ENCODE measurements at places on chromosomes 5 and 9.

DNA sequence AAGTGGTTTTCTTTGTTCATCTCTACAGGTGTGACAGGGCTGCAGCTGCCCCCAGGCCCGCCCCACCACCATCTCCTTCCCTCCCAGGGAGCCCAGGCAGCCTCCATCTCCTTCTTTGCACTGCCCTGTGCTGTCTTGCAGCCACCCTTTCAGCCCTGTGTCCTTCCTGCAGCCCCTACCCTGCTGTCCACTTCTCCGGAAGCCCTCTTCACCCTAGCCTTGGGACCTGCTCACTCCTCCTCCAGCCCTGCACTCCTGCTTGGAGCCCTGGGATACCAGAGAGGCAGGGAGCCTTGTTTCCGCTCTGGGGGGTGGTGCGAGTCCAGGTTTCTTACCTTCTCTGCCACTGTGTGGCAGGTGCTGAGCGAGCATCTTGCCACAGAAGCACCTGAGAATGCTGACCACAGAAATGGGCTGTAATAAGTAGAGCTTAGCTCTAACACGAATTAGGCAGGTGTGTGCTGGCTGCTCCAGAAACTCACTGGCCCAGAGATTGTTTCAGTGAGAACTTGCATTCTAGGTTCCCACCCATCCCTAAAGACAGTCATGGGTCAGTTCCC is 51.3 kb upstream of the GADD45G start:
- no peak for DNase-seq

GRCh38 chr9:130138171-130138653 is 34.0 kb upstream of the NCS1 start:
- no peak for DNase-seq

GRCh38 chr9:84136119-84136868 is 155.7 kb downstream of the RMI1 start:
- no peak for DNase-seq

DNA sequence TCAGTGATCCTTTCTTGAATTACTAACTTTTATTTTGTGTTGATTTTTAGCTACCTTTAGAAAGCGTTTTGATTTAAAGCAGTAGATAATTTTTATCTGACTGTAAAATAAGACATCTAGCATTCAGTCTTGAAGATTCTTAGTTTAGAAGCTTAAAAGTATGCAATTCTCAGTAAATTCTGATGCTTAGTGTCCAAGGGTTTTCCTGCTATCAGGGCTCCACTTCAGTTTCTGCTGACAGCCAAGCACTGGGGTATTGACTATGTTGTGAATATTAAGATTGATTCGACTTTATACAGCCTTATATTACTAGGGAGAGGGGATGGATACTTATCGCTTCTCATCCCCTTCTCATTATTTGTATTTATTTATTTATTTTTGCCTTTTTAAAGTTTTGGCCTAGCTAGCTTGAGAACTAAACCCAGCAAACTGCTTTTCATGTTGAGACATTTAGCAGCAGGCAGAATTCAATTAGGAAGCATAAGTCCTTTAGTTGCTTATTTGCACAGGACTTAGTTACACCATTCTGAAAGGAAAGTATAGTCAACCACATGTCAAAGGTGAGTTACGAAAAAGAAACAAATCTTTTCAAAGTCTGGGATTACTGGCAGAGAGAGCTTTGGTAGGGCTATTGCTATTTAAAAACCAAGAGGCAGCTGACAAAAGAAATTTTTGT is 2.9 kb downstream of the PBX3 start:
- no peak for DNase-seq

GRCh38 chr9:124780060-124780756 is 3.3 kb downstream of the OLFML2A start:
- no peak for DNase-seq

GRCh38 chr9:115212832-115213231 is 94.9 kb upstream of the TNC start:
- no peak for DNase-seq

DNA sequence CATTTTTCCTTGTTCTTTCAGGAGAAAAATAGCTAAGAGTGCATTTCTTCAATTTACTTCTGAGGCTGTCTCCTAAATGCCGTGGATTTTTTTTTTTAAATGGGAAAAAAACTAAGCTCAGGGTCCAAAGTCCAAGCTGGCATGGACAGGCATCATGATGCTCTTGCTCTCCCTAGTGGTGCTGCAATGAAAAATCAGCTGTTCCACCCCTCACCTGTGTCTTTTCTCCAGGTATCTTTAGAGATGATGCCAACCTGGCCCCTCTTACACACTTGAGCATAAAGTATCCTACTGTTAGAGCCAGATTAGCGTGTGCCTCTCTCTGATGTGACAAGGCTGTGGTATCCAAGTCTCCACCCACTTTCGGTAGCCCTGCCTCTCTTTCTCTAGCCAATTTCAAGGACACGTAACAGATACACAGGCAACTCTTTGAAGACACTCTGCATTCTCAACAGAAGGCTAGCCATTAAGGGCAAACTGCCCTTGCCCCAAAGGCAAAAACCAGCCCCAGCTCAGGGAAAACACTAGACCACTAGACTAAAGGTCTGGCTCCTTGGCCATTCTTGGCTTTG is 208.8 kb downstream of the SAXO1 start:
- DNase-seq = no peak

GRCh38 chr5:92002721-92003274 is 619.7 kb upstream of the ARRDC3 start:
- DNase-seq = no peak

DNA sequence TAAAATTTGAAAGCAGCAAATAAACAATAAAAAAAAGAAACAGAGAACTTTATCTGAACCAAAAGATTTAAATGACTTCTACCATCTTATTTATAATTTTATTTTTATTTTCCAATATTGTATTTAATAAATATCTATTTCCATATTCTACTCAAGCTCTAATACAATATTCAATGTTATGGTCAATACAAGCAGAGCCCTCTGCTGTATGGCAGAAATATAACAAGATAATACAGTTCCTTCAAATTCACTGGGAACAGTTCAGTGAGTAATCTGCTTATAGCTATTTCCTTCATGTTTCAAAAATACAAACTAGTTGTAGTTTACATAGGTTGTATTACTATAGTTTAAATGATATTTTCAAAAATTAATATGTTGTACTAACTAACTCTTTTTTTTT is 332.7 kb downstream of the PRDM9 start:
- no peak for DNase-seq

GRCh38 chr5:1312206-1312605 is 17.3 kb upstream of the TERT start:
- DNase-seq = no peak

DNA sequence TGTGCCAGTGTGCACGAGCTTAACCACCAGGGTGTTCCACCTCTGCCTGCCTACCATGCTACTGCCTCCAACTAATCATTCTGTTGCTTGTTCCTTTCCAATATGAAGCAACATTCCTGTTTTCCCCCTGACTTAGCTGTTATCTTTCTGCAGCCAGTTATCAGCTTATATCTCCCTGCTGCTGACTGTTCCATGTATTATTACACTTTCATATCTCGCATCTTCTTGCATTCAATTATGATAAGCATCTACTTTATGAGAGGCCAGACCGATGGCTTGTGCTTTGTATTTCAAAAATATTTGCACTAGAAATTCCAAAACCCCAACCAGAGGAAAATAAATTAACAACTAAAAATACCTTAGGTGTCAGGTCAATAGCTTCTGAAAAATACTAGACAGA is 394.0 kb upstream of the BRINP1 start:
- DNase-seq = no peak

DNA sequence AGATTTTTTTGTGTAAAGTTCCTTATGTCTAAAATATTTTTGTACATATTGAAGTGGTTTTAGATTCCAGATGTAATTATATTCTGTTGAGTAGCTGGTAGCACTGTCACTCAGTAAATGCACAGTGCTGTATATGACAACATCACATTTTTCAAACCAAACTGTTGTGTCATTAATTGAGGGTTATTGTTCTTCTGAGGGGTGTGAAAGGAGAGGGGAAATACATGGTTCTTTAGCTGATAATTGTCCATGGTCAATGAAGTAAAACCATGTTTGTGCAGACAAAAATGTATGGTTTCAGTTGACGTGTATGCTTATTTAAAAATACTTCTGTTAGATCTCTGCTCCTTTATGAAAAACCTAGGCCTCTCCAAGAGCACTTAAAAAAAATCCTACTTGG is 3.3 kb downstream of the ZNF462 start:
- DNase-seq = no peak

GRCh38 chr5:143716881-143717280 is 95.1 kb upstream of the HMHB1 start:
- no peak for DNase-seq

- DNase-seq = no peak
Measured at GRCh38 chr5:124634228-124634739, 112.2 kb downstream of the ZNF608 start.

GRCh38 chr5:172448999-172449398 is 5.3 kb downstream of the SH3PXD2B start:
- DNase-seq = no peak

- no peak for DNase-seq
Measured at GRCh38 chr5:36389245-36389644, 87.5 kb upstream of the RANBP3L start.

GRCh38 chr5:9067154-9067553 is 478.7 kb downstream of the SEMA5A start:
- no peak for DNase-seq

GRCh38 chr9:133693116-133693515 is 45.0 kb downstream of the SARDH start:
- no peak for DNase-seq

GRCh38 chr5:63323926-63324325 is 638.3 kb downstream of the HTR1A start:
- DNase-seq = no peak

GRCh38 chr5:174523311-174524071 is 200.9 kb upstream of the MSX2 start:
- DNase-seq = no peak

- no peak for DNase-seq
Measured at GRCh38 chr5:175740014-175740413, 82.1 kb downstream of the HRH2 start.

DNA sequence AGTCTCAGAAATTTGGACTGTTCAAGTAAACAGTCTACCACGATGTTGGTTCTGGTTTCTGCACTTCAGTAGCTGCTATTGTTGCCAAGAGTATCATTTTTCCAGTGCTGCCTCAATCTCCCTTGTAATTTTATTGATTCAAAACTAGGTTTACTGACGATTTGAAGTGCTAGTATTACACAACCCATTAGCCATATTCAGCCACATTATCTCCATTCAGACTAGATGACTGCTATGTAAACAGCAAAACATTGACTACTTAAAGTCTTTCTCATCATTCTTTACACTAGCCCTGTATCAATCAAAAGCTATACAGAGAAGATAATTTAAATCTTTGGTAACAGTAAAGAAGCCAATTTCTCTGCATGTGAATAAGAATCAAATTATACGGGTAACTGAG is 102.0 kb upstream of the TSLP start:
- no peak for DNase-seq

DNA sequence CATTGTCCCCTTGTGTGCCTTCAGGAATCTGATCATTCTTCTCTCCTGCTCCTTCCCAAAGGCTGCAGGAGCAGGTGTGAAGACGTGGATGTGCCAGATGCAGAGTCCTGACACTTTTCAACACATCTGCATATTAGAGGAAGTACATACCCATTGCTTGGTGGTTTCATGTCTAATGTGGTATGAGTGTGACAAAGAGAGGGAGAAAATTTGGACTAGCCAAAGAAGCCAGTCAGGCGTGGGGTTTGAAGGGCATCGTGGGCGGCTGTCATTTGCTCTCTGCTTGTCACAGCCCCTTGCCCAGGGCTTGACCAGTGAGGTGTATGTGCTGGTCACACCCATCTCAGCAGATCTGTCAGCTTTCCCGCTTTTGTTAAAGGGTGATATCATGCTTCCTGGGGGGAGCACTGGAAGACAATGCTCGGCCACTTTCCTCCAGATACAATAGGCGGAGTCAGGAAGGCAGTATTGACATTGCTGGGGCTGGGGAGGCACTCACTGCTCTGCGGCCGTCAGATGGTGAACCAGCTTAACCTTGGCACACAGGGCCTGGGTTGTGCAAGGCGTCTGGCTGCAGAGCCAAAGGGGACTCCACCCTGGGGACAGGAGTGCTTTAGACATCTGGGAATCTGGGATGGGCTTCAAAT is 8.6 kb downstream of the TEK start:
- no peak for DNase-seq

DNA sequence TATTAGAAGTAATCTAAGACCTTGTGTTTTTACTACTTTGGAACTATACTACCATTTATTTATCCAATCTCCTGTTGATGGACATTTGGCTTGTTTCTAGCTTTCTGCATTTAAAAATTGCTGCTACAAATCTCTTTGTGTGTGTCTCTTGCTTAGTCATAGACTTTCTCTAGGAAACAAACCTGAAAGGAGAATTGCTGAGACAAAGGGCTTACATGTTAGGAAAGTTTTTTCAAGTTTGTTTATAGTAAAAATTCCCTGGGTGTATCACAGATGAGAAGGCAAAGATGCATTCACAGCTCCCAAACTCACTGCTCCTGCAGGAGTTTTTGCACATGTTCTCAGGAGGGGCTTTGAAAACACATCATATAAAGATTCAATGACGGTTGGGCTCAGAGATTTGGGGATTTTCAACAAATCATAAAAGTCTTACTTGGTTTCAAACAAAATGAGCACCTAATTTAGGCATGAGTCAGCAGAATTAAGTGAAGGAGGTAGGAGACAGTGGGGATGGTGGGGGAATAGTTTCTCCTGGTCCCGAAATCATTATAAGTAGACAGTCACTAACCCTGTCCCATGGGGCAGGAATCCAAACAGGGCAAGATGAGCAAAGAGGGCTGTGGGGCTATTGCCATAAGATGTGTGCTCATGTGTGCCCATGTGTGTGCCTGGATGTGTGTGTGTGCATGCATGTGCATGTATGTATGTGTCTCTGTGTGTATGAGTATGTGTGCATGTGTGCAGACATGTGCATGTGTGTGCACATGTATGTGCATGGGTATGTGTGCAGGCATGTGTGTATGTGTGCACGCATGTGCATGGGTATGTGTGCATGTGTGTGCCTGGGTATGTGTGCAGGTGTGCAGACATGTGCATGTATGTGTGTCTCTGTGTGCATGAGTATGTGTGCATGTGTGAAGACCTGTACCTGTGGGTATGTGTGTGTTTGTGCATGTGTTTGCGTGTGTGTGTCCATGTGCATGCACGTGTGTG is 43.4 kb upstream of the S1PR3 start:
- no peak for DNase-seq

All from nucleus accumbens (tissue), 56 donors.